Astrocyte of the cerebellum (primary cell): ENCODE measurements at places on chromosomes 1 and 21.
A peak's percentile ranks its signal among the peaks of the same experiment; 100 is the strongest.

GRCh38 chr1:58592522-58593134, 15.6 kb upstream of the TACSTD2 start:
- peak; percentile 81 for DNase-seq

DNA sequence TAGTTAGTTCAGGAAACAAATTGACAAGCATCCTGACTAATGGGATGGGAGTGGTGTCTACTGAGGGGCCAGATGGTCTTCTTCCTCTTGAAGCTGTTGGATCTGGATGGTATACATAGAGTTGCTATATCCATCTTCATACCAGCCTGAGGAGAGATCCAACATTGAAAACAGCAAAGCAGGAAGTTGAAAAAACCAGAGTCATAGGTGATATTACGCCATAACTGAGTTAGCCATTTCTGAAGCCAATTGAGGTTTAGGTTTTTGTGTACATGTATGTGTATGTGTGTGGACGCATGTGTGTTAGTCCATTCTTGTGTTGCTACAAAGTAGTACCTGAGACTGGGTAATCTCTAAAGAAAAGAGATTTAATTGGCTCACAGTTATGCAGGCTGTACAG, 2.3 kb upstream of the TSPAN2 start:
- no peak for DNase-seq

DNA sequence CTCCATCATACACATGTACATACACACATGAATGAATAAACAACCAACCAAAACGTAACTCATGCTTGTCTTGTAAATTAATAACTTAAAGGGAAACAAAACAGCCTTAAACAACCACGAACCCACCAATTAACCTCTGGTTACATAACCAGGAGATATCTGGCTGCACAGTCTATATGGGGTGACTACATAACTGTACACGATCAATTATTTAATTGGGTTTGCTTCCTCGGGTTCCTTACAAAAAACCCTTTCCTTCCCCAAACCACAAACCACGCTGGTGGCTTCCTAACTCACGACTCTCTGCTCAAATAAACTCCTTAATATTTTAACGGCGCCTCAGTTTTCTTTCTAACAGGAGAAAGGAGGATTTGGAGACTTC, 744 bp downstream of the ZNF670 start:
- DNase-seq: no peak

- DNase-seq: peak; percentile 41
These were observed 5.8 kb downstream of the LAMC2 start for GRCh38 chr1:183191833-183192232.

DNA sequence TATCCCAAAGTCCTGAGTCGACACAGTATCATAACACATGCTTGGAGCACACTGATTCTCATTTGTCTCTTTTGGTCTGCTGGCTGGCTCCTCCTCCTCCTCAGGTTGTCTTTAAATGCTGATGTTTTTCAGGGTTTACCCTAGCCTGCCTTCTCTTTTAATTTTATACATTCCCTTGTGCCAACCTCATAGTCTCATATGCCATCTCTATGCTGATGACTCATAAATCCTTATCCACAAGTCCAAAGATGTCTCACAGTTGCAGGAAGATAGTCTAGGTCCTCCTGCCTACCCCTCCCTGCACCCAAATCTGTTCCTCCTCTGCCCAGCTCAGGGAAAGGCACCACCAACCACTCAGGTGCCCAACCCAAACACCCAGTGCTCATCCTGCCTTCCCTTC, 108.3 kb downstream of the SIPA1L2 start:
- no peak for DNase-seq

DNA sequence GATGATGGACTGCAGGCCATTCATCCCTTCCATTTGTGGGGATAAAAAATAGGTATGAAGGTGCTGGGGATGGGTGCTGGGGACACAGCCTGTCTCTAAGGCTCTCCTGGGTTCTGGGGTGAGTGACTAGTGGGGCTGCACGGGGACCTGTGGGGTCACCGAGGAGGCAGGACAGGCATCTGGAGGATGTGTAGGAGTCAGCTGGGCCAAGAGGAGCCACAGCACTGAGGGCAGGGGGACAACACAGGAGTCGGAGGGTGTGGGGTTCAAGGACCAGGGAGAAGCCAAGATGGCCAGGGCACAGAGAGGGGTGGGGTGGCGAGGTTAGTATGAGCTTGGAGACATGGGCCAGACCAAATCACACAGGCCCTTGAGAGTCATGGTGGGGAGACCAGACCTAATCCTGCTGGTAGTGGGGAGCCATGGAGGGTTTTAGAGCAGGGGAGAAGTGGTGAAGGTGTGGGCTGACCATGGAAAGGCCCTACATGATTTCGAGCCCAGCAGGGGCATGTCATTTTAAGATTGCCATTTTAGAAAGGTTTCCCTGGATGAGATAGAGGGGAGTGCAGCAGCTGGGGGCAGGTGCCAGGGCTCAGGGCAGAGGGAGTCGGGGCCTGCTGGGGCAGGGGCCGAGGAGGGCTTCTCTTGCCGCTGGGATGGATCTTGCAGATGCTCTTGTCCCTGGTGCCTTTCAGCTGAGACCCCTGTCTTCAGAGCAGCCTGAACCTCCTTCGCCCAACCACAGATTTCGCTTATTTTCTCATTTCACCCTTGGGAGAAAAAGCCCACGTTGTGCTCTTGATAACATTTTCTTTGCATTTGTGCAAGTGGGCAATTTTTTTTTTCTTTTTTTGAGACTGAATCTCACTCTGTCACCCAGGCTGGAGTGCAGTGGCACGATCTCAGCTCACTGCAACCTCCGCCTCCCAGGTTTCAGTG, 22.7 kb downstream of the SERINC2 start:
- no peak for DNase-seq

DNA sequence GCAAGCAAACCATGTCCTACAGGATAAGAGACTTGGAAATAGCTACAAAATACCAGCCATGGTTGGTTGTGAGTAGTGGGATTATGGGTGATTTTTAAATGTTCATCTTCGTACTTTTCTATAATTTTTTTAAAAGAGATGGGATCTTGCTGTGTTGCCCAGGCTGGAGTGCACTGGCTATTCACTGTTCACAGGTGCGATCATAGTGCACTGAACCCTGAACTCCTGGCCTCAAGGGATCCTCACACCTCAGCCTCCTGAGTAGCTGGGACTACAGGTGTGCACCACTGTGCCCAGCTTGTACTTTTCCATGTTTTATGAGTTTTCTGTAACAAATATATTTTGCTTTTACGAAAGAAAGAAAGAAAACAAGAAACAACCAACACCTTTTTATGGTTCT, 224.2 kb downstream of the FOXD2 start:
- no peak for DNase-seq

DNA sequence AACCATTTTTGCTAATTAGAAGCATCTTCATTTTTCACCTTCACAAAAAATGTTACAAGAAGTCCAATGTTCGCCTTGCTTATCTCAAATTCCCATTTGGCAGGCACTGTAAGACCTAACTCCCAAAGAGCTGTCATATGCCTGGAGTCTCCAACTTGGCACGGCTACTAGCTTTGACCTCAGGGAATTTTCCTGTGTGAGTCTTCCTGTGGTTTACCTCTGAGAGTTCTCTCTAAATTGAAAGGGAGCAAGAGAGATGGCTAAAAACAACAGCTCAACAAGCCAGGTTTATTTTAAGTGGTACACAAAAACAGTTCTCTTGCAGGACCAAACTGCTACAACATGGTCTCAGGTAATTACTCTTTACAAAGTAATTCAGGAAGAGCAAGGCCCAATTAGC, 756.0 kb upstream of the ADGRL2 start:
- DNase-seq: peak; percentile 83

- no peak for DNase-seq
These were observed 274.4 kb downstream of the RPS6KC1 start for GRCh38 chr1:213325482-213325881.

DNA sequence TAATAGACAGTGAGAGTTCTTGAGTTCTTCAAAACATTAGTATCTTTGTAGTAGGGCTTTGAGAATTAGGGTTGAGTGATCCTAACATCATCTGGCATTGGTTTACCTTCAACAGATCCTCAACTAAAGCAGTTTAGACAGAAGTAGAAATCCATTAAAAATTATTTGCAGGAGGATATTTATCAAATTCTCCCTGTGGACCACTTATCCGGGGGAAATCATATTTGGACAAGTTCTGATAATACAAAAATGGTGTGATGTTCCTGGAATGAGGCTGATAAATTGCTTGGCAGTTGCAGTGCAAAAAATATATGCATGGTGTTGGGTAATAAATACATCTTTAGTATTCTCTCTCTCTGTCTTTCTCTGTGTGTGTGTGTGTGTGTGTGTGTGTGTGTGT, 115.1 kb upstream of the CHODL start:
- no peak for DNase-seq

GRCh38 chr1:164578479-164579200, 19.7 kb downstream of the PBX1 start:
- DNase-seq: no peak

- DNase-seq: no peak
These were observed 16.0 kb downstream of the RBBP4 start for GRCh38 chr1:32666901-32667566.

DNA sequence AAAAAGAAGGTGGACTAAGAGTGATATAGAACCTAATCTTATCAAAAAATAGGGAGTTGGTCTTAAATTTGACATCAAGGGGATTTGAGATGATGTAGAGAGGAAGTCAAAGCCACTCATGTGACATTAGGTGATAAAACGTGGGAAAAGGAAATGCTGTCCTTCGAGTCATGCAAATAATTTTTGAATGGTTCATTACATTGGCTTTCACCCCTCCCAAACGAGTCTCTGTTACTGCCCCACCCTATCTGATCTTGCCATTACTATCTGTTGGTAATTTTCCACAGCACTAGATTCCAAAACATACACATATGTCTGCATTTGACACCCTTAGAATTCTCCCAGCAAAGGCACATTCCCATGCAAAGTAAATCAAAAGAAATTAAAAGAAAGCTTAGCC, 531.1 kb upstream of the ADAMTS5 start:
- no peak for DNase-seq

DNA sequence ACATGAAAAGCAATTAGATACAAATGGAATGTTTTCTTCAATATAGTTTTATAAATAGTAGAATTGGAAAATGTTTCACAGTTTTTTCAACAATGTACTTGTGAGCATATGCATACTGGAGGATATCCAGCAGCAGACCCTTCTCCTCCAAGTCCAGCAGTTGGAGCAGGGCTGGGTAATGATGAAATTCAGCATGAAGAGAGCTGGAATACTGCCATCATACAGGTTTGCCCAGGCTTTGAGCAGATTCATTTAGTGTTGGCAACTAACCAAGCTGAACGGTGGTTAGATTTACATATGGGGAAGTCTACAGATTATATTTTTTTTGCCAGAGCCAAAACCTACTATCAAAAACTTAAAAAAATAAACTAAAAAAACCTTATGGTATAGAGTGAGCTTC, 38.3 kb downstream of the WDR3 start:
- DNase-seq: peak; percentile 79

DNA sequence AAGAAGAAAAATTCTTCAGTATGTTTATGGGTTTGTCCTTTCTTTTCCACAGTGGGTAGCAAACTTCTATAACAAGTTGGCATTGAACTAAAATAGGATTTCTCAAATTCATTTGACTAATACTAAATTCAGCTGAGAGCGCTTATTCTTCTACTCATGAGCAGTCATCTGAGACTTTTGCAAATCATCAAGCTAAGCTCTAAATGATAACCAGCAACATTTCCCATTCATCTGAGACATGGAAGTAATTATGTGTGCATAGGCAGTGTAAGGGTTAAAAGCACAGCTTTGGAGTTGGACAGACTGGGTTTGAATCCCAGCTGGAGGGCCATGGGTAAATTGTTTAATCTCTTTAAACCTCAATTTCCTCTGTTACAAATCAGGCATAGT, 18.3 kb upstream of the CNR2 start:
- no peak for DNase-seq

- DNase-seq: no peak
These were observed 41.7 kb upstream of the RAB4A start for GRCh38 chr1:229229137-229229720.

DNA sequence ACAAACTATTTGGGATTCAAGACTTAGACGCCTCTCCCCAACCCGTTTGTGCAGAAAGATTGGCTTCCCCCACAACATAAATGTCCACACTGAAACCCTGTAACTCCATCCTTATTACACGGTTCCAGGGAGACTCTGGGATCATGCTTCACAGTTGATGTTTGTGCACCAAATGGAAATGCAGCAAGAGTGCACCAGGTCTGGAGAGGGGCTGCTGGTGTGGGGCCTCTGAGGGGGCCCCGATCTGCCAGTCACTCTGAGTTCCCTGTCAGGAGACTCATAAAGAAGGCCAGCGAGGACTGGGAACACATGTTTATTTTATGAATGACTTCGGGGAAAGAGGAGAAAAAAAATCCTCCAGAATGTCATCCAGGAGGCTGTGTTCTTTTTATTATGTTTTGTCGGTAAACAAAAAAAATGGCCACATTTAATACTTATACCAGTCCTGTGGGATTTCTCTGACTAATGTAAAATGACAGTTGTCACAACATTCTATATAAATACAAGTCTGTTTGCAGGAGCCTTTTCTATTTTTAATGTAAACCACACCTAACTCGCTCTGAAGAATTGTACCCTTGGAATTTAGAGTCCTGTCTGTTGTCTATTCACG, 439.1 kb upstream of the VAMP3 start:
- DNase-seq: no peak

DNA sequence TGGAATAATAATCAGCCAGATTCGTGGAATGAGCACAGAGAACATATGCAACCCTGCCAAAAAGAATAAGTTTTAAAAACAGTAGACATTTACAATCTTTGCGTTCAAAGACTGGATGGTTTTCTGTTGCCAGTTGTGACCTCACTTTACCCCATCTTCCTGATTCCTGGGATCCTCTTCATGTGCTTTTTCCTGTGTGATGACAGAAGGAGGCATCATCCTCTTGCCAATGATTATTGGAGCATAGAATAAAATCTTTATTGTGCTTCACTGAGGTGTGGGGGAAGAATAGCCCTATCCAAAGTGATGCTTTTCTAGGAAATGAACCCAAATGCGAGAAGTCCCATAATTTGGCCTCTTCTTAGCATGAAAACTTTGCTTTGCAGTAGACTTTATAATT, 15.0 kb upstream of the BARHL2 start:
- DNase-seq: no peak

GRCh38 chr1:101040666-101041065, 15.1 kb upstream of the DPH5 start:
- DNase-seq: no peak

DNA sequence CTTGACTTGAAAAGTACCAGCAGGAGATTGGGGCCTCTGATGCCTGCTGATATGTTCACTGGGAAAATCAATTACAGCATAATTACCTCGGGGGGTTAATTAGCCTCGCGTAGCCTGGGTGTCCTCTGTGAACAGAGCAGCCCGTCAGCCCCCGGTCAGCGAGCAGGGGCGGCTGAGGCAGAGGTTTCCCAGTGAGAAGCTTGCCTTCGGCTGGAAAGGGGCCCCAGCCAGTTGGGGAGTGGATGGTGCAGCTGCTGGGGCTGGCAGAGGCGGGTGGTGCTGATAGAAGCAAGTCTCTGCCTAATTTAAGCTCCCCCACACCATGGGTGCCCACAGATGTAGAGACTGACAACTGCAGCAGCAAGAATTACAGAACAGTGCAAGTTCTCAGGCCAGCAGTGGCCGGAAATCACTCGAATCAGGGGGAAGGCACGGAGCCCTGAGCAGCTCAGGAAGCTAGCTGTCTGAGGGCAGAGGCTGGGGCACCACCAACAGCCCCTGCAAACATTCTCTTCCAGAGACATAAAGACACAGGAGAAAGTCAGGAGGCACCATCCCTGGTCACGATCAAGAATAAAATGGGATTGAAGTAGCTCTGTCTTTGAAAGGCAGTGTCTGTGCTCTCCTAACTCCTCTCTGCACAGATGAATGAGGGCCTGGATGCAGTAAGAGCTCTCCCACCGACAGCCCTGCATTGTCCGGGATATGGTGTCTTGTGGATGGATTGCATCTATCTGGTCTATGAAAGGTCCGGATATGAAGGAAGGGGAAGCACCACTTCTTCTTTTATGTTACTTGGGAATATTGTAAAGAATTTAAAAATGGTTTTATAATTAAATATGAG, 166.5 kb upstream of the CD34 start:
- no peak for DNase-seq
